Posterior cingulate gyrus (tissue), 11 donors: ENCODE measurements at places on chromosomes 12 and 14.

- no peak for DNase-seq
Measured at GRCh38 chr12:76108356-76108755, 23.9 kb upstream of the NAP1L1 start.

DNA sequence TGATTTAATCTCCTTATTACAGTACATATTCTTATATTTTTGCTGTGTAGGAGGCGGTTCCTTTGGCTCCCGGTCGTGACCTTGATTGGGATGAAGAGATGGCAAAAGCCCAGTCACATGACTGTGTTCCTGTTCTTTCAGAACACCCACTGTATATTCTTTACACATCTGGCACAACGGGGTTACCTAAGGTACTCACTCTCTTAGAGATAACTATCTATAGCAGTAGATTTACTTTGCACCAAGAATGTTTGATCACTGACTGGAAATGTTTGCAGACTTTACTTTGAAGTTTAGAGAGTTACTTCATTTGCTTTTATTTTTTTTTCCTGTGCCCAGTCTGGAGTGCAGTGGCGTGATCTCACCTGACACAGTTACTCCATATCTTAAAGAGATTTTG is 65.2 kb downstream of the ACSS3 start:
- DNase-seq, result no peak

GRCh38 chr14:52053044-52053443 is 15.8 kb downstream of the NID2 start:
- DNase-seq, result no peak

DNA sequence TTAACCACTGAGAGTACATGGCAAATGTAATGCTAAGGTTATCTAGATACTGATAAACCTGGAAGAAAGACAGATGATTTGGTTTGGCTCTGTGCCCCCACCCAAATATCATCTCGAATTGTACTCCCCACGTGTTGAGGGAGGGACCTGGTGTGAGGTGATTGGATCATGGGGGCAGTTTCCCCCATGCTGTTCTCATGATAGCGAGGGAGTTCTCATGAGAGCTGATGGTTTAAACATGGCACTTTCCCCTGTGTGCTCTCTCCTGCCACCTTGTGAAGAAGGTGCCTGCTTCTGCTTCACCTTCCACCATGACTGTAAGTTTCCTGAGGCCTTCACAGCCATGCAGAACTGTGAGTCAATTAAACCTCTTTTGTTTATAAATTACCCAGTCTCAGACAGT is 14.2 kb downstream of the NOXRED1 start:
- no peak for DNase-seq

GRCh38 chr12:53381731-53382630 is 2.0 kb downstream of the SP1 start:
- no peak for DNase-seq

DNA sequence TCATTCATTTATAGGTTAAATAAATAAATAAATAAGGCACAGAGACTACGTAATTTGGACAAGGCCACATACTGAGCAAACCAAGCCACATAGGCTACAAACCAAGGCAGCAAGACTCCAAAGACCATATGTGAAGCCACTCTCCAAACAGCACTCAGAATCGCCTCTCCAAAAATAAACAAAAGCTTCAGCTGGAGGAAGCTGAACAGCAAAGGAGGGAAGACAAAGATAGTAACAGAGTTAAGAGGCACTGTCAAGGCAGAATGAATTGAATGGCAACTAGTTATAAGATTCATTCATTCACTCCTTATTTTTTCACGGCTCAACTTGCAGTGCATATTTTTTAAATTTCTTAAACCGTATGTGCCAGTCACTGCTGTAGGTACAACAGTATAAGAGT is 200.5 kb upstream of the GRIP1 start:
- no peak for DNase-seq

DNA sequence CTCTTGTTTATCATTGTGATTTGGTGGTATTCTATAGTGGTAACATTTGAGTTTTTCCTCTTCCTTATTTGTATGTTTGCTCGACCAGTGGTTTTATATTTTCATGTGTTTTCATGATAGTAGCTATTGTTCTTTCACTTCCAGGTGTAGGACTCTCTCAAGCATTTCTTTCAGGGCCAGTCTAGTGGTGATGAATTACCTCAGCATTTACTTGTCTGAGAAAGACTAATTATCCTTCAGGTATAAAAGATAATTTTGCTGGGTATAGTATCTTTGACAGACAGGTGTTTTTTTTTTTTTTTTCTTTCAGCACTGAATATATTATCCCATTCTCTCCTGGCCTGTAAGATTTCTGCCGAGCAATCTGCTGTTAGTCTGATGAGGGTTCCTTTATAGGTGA is 35.0 kb upstream of the CCND2 start:
- DNase-seq, result no peak

DNA sequence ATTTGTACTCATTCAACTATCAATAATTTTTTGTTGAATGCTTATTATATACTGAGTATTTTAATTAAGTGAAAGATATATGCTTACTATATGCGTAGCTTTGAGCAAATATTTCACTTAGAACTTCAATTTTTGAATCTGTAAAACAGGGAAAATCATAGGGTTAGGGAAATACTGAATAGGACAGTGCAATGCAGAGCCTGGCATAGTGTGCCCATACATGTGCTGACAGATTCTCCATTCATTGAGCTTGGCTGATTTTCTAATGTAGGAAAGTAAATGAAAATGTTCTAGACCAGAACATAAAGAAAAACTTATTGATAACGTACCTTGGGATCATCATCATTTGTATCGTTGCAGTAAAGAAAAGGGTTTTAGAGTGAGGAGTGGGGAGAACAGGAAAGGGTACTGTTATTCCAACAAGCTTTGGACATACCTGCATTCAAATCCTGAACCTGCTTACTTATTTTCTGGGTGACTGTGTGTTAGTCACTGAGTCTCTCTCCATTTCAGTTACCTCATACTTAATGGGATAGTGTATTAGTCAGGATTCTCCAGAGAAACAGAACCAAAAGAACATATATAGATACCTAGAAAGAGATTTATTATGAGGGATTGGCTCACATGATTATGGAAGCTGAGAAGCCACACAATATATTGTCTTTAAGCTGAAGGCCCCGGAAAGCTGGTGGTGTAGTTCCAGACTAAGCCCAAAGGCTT is 436.4 kb downstream of the ADAMTS20 start:
- DNase-seq, result no peak

- no peak for DNase-seq
Measured at GRCh38 chr12:113990250-113991223, 24.4 kb upstream of the RBM19 start.

GRCh38 chr14:24129410-24129998 is 955 bp upstream of the FITM1 start:
- no peak for DNase-seq

DNA sequence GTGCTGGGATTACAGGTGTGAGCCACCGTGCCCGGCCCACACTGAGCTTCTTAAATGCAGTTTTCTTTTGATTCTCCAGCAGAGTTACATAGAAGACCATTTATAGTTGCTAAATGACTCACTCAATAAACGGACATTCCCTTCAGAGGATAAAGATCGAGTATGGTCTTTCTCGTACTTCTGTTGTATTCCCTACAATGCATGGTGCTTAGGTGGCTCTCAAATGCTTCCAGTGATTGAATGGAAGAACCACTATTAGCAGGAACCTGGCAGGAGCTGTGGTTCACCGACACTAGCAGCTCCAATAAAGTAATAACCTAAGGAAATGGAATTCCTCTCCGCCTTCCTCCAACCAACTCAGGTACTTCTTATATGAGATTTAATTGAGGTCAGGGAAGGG is 3.9 kb upstream of the GPRC5A start:
- no peak for DNase-seq

GRCh38 chr12:107025671-107026070 is 38.7 kb upstream of the MTERF2 start:
- DNase-seq, result no peak
